ENCODE measurements at places on chromosomes 2 and 18. TPM values are rescaled to one million over a fixed set of nuclear protein-coding genes. Genes with fewer than 3 reads are reported as not detected.

DNA sequence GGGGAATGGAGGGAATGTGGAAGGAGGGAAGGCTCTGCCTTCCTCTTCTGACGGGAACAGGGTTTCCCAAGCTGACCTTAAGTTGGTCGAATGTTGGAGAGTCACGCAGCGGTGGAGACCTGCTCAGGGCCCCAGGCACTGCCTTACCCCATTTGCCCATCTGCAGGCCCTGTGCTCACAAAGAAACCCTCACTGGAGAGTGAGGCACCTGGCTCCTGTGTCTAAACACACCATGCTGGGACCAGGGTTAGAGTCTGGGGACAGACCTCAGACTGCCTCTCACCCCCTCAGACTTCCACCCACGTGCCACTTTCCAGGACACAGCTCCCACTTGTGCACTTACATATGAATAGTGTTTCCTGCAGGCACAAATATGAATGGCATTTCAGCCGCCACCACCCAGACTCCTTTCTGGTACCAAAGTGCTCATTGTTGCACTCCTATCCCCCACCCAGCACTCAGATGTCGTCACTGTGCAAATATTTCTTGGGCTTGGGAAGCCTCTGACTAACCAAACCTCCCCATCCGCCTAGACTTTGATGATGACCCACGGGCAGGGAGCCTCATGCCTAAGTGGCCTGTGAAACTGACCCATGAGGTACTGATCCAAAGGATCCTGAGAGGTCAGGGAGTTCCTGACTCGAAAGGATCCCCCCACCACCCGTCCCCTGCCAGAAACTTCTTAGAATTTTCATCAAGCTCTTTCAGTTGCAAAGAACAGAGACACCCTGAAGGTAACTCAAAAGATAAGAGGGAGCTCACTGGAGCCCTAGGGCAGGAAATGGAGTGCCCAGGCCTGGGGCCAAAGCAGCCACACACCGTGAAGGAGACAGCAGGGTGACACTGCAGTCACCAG is 78.3 kb downstream of the STPG4 start:
- H3K4me3 ChIP-seq, result no peak overlapping the region
- H3K4me1 ChIP-seq, result peaks cover 27% of the 10 kb centered on the region
- H3K27ac ChIP-seq, result peak overlapping the region; percentile 33

RNF152 gene
- 29.8 TPM for total RNA-seq

NTSR2 gene
- not detected for total RNA-seq

LYG1 gene
- 0.96 TPM for total RNA-seq

SERPINB13 gene
- total RNA-seq, result not detected

TMEM247 gene
- total RNA-seq, result not detected

UGT1A7 gene
- total RNA-seq, result 3.1 TPM

DNA sequence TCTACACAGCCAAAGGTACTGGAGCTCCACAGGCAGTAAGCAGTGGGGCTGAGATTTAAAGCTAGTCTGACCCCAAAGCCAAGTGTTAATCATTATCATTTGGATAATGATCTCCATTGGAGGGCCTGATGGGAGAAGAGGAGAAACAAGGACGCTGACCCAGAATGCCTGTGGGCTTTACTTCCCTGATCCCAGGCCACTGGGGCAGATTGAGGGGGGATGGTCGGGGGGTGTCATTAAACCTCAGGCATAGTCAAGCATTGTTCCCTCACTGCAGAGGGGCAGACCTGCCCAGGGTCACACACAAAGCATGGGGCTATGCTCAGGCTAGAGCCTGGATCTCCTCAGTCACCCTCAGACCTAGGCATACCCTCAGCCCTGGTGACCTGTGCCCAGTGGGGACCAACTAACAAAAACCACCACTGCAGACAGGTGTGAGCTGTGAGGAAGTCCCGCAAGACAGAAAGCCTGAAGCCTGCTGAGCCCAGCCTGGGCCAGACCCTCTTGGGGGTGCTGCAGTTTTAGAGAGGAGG is 53.4 kb downstream of the SDC1 start:
- no peak overlapping the region for H3K4me3 ChIP-seq
- H3K27me3 ChIP-seq, result no peaks in the 10 kb centered on the region
- H3K36me3 ChIP-seq, result no peaks in the 10 kb centered on the region
- no peak overlapping the region for H3K27ac ChIP-seq
- no peak for DNase-seq
- no peaks in the 10 kb centered on the region for H3K4me1 ChIP-seq

DNA sequence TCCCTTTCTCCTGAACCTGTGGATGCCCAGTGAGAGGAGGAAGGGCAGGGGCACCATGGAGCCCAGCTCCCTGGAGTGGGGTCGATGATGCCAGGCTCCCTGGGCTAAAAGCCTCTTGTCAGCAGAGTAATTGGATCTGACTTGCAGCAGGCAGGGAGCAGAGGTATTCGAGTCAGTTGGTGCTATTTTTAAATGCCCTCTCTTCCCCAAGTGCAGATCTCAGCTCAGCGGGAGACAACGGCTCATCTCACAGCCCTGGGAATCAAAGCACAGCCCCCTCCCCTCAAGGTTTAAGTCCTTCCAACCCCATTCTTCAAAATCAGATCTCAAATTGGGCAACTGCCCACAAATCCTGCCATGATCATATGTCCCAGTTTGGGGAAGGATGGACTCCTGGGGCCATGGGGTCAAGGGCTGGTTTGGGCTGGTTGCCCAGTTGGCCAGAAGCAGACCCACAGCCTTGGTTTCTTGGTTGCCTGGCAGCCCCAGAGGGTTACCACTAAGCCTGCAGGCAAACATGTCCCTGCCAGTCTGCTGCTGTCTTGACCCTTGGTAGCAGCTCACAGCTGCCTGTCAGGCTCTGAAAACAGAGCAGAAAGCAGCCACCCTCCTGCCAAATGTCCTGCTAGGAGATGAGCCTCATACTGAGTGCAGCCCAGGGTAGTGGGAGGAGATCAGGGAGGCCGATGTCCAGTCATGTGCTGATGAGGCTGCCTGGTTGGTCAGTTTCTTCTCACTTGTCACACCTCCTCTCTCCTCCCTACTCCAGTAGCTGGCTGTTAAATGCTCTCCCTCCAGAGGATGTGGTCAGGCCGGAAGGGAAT is 244.9 kb downstream of the LOXHD1 start:
- no peaks in the 10 kb centered on the region for H3K36me3 ChIP-seq
- no peak overlapping the region for H3K27ac ChIP-seq
- H3K4me1 ChIP-seq, result no peaks in the 10 kb centered on the region
- no peaks in the 10 kb centered on the region for H3K27me3 ChIP-seq

ENOSF1 gene
- total RNA-seq, result 103 TPM

DHRS9 gene
- 102 TPM for total RNA-seq

DNA sequence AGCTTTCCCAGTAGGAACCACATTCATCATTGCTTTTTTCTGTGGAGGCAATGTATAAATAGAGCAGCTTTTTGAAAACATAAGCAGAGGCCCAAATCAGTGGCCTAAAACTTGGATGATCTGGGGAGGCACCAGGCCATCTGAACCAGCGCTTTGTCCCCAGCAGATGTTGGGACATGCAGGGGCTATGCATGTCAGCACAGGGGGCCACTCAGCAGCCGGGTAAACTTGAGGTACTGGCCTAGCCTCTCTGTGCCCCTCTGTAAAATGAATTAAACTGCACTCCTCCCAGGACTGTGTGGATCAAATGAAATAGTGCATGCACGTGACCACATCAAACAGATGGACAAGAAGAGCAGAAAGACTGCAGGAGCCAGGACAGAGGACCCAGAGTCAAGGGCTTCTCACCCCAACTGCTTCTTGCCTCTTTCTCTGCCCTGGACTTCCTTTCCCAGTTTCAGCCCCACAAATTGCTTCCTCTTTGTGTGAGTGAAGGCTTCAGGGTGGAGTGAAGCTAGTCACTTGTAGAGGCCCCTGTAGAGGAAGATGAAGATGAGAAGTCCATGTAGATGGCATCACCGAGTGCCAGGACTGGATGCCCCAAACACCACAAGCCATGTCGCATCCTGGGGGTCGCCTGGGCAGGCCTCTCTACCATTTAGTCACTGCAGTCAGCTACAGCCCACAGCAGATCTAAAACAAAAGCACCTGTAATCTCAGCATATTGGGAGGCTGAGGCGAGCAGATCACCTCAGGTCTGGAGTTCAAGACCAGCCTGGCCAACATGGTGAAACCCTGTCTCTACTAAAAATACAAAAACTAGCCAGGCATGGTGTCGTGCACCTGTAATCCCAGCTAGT is 53.2 kb downstream of the IMPA2 start:
- no peaks in the 10 kb centered on the region for H3K4me1 ChIP-seq
- no peak overlapping the region for H3K4me3 ChIP-seq
- peak; percentile 13 for DNase-seq
- H3K36me3 ChIP-seq, result no peaks in the 10 kb centered on the region
- H3K27me3 ChIP-seq, result no peaks in the 10 kb centered on the region

SLC40A1 gene
- total RNA-seq, result 43.6 TPM

GRCh38 chr2:64675860-64676259 is 22.1 kb upstream of the SERTAD2 start:
- H3K27me3 ChIP-seq, result no peaks in the 10 kb centered on the region
- no peaks in the 10 kb centered on the region for H3K4me1 ChIP-seq
- H3K27ac ChIP-seq, result no peak overlapping the region
- no peaks in the 10 kb centered on the region for H3K36me3 ChIP-seq

DNA sequence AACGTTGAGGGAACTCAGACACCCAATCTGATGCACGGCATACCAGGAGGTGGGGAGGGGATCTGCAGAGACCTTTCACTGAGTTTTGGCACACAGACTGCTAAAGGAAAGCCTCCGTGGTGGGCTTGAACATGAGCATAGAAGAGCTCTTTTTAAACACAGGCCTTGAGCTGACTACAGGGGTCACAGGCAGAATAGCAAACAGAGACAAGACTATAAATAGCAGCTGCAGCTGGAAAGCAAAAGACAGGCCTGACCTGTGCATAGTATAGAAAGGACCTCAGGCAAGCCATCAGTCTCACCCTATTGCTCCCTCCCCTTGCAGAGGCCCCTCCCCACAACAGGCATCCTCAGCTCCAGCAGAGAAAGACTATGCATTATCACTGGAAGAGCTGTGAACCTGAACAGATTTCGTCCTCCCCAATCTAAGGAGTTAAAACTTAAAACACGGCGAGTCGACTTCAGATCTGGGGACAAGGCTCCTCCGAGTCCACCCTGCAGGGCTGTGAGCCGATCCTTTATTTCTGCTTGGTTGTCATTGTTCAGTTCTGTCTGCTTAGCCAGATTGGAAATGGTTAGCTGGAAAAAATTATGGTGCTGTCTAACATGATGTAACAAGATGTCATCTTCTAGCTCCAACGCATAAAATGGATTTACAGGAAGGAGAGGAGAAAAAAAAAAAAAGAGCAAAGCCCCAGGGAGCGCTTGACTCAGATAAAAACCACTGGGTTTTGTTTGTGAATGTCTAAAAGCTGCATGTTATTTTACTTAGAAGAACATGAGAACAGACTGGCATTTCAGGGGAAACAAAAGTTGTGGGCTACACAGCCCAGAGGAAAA is 25.2 kb upstream of the LCLAT1 start:
- no peak for DNase-seq
- no peak overlapping the region for H3K4me3 ChIP-seq
- peak overlapping the region; percentile 8 for H3K27ac ChIP-seq
- no peaks in the 10 kb centered on the region for H3K27me3 ChIP-seq

- peaks cover 8% of the 10 kb centered on the region for H3K4me1 ChIP-seq
- no peaks in the 10 kb centered on the region for H3K27me3 ChIP-seq
- no peak overlapping the region for H3K4me3 ChIP-seq
Measured at GRCh38 chr2:234290671-234291070, 206.2 kb downstream of the ARL4C start.

DNA sequence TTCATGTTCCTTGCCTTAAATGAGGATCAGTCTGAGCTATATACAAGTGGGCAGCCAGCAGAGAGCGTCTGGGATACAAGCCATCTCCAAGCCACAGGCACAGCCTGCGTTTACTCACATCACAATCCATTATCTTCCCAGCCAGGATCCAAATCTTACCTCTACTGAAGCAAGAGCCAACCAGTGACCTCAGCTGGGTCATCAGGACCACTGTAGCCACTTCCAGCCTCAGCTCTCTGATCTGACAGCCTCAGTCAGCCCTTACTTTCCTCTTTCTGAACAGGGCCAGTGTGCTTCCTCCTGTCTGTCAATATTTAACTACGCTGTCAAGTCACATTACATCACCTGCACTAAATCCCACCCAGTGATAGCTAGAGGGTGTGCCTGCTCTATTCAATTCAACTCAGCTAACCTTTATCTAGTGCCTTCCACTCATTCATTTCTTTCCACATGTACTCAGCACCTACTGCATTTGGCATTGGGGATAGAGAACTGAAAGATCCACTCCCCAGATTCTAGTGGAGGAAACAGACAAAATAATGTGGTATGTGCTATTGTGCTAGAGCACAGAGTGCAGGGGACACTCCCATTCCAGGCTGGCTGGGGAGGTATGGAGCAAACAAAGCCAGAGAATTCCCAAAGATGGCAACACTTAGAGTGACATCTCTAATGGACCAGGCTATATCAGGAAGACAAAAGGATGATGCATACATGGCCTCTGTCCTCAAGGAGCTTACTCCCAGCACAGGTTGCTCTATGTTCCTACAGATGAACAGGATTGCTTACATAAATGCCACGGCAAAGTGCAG is 146.5 kb downstream of the NCKAP5 start:
- no peaks in the 10 kb centered on the region for H3K36me3 ChIP-seq
- H3K27ac ChIP-seq, result peak overlapping the region; percentile 39
- peak; percentile 66 for DNase-seq
- no peak overlapping the region for H3K4me3 ChIP-seq
- H3K27me3 ChIP-seq, result no peaks in the 10 kb centered on the region

MAPK4 gene
- 1.8 TPM for total RNA-seq

DNA sequence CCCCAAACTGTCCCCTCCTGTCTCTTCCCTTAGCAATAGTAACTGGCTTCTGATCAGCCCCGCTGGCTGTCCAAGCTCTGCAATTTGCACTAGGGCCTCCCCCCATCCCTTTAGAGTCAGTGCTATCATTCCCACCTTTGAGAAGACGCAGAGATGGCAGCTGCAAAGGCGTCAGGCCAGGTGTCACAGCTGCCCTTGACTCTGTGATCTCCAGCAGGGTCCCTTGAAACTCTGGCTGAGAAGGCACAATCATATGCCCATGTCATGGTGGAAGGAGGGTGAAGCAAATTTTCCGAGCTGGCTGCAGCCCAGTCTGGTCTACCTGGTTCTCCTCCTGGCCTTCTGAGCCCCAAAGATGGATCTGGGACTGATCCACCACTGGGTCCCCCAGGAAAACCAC is 49.2 kb upstream of the TEX51 start:
- H3K27ac ChIP-seq, result no peak overlapping the region
- H3K27me3 ChIP-seq, result no peaks in the 10 kb centered on the region
- no peak overlapping the region for H3K4me3 ChIP-seq
- no peaks in the 10 kb centered on the region for H3K4me1 ChIP-seq
- no peaks in the 10 kb centered on the region for H3K36me3 ChIP-seq
- DNase-seq, result no peak

- no peaks in the 10 kb centered on the region for H3K4me1 ChIP-seq
- no peaks in the 10 kb centered on the region for H3K36me3 ChIP-seq
- H3K27ac ChIP-seq, result no peak overlapping the region
- H3K4me3 ChIP-seq, result no peak overlapping the region
- no peaks in the 10 kb centered on the region for H3K27me3 ChIP-seq
Measured at GRCh38 chr2:70685771-70686171, 82.2 kb downstream of the ADD2 start.

SCN3A gene
- total RNA-seq, result 0.40 TPM

NDUFV2 gene
- total RNA-seq, result 175 TPM

ARHGEF33 gene
- 0.32 TPM for total RNA-seq
